Upper lobe of left lung (tissue), 6 donors: ENCODE measurements at places on chromosomes 3 and 15. TPM values are rescaled to one million over a fixed set of nuclear protein-coding genes. Genes with fewer than 3 reads are reported as not detected.

GRCh38 chr15:52112203-52112750, 298 bp downstream of the BCL2L10 start:
- DNase-seq, result peak; percentile 27

DNA sequence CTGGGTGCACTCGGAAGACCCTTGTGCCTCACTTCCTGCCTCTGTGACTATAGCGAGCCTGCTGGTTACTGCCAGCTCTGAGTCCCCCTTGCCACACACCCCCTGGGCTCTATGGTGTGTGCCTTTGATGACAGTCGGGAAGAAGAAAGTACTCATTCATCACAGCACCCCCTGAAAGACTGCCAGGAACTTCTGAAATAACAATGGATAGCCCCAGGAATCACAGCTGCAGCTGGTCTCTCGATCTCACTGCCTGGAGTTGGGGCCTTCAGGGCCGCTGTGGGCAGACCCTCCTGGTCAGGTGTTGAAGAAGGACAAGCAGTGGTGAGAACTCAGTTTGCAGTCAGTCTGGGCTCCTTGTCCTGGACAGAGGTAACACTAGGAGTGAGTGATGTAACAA, 9.8 kb upstream of the RPP14 start:
- no peak for DNase-seq

DNA sequence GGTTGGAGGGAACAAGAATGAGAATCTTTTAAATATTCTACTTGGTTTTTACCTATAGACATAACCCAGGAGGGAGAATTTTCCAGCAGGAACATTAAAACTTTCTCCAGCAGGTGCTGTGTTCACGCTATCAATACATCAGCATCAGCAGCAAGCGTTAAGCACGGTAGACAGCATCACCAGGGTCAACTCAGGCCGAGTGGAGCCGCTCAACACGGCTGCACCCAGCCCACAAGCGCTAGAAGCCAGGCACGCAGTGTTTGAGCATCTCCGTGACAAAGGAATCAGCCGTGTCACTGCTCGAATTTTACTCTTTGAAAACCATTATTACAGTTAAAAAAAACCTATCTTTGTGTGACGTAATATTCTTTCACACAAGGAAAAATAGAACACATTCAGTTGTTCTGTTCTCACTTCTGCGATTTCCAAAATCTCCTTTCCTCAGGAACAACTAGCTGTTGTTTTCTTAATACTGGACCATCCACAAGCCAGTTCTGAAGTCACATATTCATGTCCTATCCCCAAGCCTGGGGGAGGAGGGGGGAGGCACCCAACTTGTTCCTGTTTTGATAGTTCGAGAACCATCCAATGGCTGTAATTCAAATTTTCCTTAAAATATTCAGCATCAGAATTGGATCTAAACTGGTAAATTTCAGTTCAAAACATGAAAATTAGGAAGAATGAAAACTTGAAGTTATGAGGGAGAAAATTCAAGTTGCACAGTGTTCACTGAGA, 77.9 kb downstream of the ADAMTS17 start:
- no peak for DNase-seq

GRCh38 chr3:196082619-196082971, 705 bp upstream of the TFRC start:
- DNase-seq, result no peak

DNA sequence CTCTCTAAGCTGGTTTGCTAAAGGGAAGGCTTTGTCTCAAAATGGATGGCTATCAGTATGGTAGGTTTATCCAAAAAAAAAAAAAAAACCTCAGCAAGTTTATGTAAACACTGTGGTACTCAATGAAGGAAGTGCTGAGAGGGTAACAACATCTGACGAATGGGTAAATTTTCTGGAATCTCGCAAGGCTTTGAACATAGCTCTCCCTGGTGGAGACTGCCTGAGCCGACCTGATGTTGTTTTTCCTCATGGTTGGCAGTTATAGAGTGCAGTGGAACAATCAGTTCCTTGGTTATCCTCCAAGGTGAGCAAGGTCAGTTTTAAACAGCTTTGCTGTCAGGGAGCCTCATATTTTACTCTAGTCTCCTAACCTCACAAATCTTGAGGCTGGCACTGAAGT, 94.6 kb downstream of the ZPLD1 start:
- no peak for DNase-seq

ETV5 gene
- 95.8 TPM for total RNA-seq

GOLGA8Q gene
- total RNA-seq, result 1.1 TPM

- no peak for DNase-seq
Measured at GRCh38 chr3:194446754-194447153, 40.0 kb downstream of the ATP13A3 start.

- DNase-seq, result no peak
Measured at GRCh38 chr3:156489462-156489911, 65.4 kb downstream of the SSR3 start.

DNA sequence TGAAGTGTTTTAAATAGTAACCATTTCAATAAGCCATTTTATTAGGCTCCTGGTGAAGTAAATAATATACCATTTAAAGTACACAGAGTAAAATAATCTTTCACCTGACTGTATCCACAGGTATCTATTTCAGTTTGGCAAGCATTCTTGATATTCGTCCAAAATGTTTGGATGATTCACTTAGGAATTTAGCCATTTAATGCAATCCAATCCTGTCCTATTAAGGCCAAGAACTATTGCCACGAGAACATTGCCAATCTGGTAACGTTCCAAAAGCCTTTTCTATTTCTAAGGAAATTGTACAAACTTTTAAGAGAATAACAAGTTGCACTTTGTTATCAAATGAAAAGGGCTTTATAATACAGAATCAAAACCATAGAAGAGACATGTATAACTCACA, 209.8 kb upstream of the THRB start:
- no peak for DNase-seq

SUSD5 gene
- total RNA-seq, result 0.86 TPM

- no peak for DNase-seq
Measured at GRCh38 chr3:9248522-9249271, 749 bp downstream of the SRGAP3 start.

MAP6D1 gene
- 2.4 TPM for total RNA-seq

OXTR gene
- not detected for total RNA-seq

DNA sequence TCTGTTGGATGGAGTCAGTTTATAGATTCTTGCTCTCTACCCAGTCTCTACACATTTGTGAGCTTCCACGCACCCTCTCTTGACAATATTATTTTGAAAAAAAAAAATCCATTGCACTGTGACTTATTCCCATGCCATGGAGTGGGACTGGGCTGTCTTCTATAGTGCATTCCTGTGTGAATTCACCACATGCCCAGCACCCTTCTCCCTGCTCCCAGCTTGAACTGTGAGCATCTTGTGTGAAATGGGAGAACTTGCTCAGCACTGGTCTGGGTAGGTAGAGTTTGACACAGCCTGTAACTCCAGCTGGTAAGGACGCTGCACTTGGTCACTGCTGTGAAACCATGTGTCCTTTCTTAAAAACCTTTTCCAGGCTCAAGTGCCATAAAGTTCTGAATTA, 91.9 kb downstream of the ARNT2 start:
- no peak for DNase-seq

- DNase-seq, result no peak
Measured at GRCh38 chr3:149845570-149846244, 32.7 kb downstream of the RNF13 start.

- DNase-seq, result no peak
Measured at GRCh38 chr3:114223143-114223542, 14.2 kb downstream of the ZNF80 start.

GRCh38 chr3:78875851-78876250, 891.9 kb downstream of the ROBO1 start:
- no peak for DNase-seq

ULK3 gene
- total RNA-seq, result 65.7 TPM

DNA sequence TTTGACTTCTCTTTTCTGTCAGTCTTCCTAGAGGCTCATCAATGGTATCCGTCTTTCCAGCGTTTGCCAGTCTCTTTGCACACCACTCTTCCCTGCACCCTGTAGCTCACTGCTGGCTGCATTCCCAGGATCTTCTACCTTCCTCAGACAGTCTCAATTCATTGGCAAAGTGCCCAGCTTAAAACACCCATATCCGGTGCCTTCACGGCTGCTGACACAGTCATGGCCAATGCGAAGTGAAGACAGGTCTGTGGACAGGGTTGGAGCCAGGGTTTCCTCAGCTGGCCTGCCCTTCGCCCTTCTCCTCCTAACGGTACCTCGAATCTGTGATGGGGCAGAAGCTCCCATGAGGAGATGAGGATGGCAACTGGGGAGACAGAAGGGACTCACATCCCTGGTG, 36.1 kb downstream of the PTH1R start:
- no peak for DNase-seq

- no peak for DNase-seq
Measured at GRCh38 chr3:141239511-141240281, 8.1 kb downstream of the PXYLP1 start.

DNA sequence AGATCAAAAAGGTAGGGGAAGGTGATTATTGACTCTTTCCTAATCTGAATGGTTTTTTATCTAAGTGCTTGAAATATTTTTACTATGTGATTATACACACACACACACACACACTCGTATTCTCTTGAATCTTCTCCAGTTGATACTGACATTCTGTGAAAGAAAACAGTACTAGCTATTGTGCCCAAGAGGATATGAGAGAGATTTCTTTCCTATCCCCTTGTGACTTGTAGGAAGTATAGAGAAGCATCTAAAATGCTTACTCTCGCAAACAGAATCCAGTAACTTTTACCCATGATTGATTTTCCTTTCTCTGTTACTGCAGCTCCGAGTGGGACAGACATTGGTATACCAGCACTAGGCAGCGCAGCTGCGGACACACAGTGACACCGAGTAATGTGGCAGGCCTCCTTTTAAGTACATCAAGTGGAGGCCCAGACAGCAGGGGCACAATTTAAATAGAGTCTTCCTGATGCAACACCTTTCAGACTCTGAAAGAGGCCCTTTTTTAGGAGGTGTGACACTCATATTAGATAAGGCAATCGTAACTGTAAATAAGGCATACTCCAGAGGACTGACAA, 421.0 kb upstream of the CNTN4 start:
- DNase-seq, result no peak

DNA sequence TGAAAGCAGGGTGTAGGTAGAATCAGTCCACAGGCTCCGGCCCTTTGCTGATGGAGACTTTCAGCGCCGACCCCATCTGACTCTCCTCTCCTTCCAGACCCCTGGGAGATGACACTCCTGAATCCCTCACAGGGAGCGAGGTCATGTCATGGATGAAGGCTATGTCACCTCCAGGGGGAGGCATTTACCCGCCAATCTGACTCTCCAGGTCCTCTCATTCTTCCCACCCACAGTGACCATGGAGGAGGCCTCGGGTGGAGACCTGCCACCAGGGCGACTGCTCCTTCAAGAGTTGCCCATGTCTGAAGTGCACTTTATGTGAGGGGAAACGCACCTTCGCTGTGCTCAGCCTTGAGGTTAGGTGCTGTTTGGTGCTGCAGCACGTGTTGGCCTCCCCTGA, 112.7 kb downstream of the KLF13 start:
- no peak for DNase-seq

- peak; percentile 44 for DNase-seq
Measured at GRCh38 chr3:122927726-122928125, 99.8 kb downstream of the SEMA5B start.

- DNase-seq, result no peak
Measured at GRCh38 chr15:78893538-78893937, 20.8 kb downstream of the MORF4L1 start.

PLCL2 gene
- 15.8 TPM for total RNA-seq

GOLGA8J gene
- total RNA-seq, result not detected

DNA sequence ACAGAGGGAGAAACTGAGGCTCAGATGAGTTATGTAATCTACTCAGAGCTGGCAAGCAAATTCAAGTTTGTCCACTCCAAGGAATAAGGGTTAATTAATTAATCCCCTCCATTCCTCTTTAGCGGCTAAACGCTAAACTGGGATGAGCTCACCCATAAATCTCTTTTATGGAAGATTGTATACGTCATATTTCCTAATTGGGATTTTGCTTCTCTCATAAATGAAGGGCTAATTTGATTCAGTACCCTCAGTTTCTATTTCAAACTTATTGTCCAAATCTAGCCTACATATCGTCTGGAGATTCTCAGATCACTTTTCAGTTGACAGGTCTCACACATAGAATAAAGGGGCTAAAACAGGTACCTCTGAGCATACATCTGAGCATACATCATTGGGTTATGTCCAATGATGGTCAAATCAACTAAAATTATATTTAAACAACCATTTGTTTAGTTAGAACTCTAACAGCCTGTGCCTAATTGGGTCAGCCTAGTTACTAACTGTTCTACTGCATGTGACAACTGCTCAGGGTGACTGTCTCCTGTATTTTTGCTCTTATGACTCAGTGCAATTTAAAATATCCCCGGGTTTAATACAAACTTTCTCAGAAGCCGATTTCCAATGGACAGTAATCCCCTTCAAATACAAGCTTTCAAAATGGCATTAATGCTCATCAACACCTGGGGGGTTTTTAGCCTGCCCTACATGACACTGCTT, 57.6 kb upstream of the PLXND1 start:
- no peak for DNase-seq

RTP3 gene
- not detected for total RNA-seq

GRCh38 chr3:143668924-143669790, 179.1 kb downstream of the SLC9A9 start:
- no peak for DNase-seq

DNA sequence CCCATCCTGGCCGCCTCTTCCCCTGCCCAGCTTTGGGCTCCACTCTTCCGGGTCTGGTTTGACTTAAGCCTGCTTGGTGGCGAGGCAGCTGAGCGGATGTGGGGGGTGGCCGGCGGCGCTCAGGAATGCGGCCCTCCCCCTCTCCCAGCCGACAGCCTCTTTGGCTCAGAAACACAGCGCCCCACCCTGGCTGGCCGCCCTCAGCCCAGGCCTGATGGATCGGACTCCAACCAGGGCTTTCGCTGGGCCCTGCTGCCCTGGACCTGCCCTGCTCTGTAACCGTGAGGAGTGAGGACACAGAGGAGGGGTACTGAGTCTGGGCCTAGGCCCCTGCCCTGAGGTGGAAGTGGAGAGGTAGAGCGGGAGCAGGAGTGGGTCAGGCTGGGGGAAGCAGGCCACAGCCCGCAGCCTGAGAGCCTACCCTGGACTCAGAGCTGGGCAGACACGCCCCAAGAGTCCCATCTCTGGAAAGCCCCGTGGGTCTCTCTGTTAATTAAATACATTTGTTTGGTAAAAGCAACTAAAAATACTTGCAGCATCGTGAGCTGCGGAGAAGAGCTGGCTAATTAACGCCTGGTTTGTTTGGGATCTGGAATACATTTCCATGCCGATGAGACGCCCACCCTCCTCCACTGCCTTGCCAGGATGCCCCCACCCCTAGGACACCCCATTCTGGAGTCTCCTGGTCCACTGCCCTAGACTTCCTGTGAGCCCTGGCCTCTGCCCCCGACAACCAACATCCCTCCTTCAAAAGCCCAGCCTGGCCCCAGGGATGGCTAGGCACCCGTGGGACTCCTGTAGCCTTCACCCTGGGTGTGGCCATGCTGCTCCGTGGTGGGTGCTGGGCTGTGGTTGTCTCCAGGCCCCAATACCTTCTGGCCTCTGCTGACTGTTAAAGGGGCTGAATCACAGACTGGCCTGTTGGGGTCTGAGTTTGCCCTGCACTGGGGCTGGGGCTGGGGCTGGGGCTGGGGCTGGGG, 19.6 kb downstream of the PLXNA1 start:
- peak; percentile 83 for DNase-seq

- no peak for DNase-seq
Measured at GRCh38 chr3:194376241-194376560, 6.7 kb upstream of the LRRC15 start.
